ENCODE measurements at places on chromosomes 4 and X. TPM values are rescaled to one million over a fixed set of nuclear protein-coding genes. Genes with fewer than 3 reads are reported as not detected.

The CXCL5 gene
- not detected for total RNA-seq

The VCX2 gene
- not detected for total RNA-seq

The UPF3B gene
- total RNA-seq, result 4.8 TPM

The S100P gene
- total RNA-seq, result 412 TPM

The MAP9 gene
- total RNA-seq, result not detected

The TLR2 gene
- not detected for total RNA-seq

The AFF2 gene
- not detected for total RNA-seq

The GJB1 gene
- 52.6 TPM for total RNA-seq

The TMEM154 gene
- 0.56 TPM for total RNA-seq

The ETNPPL gene
- not detected for total RNA-seq

The NSG1 gene
- total RNA-seq, result not detected

The FAT4 gene
- not detected for total RNA-seq

The SLC9B1 gene
- total RNA-seq, result not detected

The ADH7 gene
- total RNA-seq, result not detected
